Epithelial cell of alveolus of lung (primary cell): ENCODE measurements at places on chromosomes 7 and 10. TPM values are rescaled to one million over a fixed set of nuclear protein-coding genes. Genes with fewer than 3 reads are reported as not detected.

Gene HMX2
- total RNA-seq = not detected in 2 replicates

Gene STYXL1
- total RNA-seq = 57.9 and 93.7 TPM in 2 replicates

Gene C1QL3
- total RNA-seq = not detected in 2 replicates

Gene CTBP2
- total RNA-seq = 54.9 and 74.1 TPM in 2 replicates

Gene OSBPL3
- total RNA-seq = 4.7 and 14.5 TPM in 2 replicates

Gene OR2A1
- total RNA-seq = 0.13 and 0.24 TPM in 2 replicates

Gene GSTO1
- total RNA-seq = 198 and 338 TPM in 2 replicates

Gene TEX47
- not detected in 2 replicates for total RNA-seq

Gene STK32C
- 4.6 and 5.7 TPM in 2 replicates for total RNA-seq

Gene TMEM273
- not detected in 2 replicates for total RNA-seq

Gene ABCA13
- total RNA-seq = under 0.01 and 0.08 TPM in 2 replicates

Gene RADIL
- 0.78 and 7.1 TPM in 2 replicates for total RNA-seq

Gene CCNY
- 29.5 and 34.0 TPM in 2 replicates for total RNA-seq
